IMR-90 (cell line): ENCODE measurements at places on chromosomes 2 and 18.

GRCh38 chr18:74315464-74316256, at the start of gene C18orf63:
Gene C18orf63, plus strand, starts transcription at chr18:74315839. Its CDS starts 2,027 bp downstream, at chr18:74317866.
- no peak for DNase-seq

DNA sequence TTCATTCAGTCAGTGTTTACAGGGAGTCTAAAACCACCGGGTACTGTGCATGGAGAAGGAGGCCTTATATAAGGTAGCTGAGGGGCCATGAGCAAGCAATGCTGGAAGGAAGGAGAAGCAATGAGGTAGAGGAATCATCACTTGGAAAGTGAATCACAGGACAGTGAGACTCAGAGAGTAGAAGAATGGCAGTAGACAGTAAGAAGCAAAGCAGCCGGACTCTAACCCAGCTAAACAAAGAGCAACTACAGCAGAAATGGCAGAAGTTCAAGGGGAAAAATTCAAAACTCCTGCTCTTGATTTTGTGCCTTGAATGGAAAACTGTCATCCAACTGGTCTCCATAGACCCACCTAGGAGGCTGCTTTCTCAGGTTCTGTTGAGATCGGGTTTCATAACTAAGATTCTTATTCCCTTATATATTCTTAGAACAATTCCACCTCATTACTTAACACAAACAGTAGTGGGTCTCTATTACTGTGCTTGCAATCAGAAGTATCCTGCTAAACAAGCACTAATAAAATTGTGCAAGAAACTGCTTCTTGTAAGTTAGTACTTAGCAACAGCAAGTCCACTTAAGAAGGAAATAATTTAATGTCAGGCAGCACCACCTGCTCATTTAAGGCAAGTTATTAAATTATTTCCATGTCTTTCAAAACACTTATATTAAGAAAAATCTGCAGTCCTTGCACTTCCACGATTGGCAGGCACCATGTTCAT, 68.0 kb downstream of the RBMS1 start:
- DNase-seq, result peak; percentile 81

DNA sequence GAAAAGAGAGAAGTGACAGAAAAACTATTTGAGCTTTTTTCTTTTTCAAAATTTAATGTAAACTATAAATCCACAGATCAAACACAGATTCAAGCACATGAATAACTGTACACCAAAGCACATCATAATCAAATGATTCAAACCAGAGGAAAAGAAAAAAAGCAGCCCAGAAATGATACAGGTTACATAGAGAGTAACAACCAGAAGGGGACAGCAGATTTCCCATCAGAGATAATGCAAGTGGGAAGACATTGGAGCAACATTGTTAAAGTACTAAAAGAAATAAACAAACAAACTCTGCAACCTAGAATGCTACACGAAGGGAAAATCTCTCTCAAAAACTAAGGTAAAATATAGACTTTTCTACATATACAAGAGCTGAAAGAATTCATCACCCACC, 34.5 kb downstream of the CMPK2 start:
- no peak for DNase-seq

DNA sequence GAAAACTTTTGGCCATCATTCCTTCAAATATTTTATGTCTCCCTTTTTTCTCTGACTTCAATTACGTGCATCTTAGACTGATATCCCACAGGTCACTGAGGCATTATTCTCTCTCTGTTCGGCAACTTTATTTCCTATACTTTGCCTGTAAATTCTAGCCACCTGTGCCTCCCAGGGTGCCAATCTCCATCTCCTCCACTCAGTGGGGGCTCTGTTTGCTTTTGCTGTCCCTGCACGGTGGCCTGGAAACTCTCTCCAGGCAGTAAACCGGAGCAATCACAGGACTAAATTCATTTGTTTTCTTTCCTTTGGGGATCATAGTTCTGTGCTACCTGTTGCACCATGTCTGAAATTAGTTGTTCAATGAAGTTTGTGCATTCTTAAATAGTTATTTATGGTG, 9.6 kb upstream of the MTLN start:
- no peak for DNase-seq
